Stimulated activated CD4-positive, alpha-beta T cell treated with anti-CD3 and anti-CD28 coated beads, Interleukin-2, amount 100 ng/mL, for 48 hours (primary cell): ENCODE measurements at places on chromosomes 6 and 20.

GRCh38 chr6:50185006-50185405 is 135.3 kb upstream of the DEFB112 start:
- DNase-seq = no peak

DNA sequence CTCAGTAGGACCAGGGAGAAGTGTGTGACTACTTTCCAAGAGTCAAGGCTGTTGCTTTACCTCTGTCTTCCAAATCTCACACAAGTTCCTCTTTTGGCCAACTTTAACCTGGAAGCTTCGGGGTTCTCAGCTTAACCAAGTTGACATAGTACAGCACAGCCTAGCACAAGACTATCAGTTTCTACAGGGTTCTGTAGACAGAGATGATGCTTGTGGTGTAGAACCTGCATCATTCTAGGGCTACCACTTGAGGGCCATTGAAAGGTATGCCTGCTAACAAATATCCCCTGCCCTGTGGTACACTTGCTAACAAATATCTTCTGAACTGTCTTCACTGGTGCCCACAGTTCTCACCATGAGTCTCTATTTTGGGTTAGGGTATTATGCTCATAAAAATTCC is 62.0 kb upstream of the MAP3K7 start:
- DNase-seq = no peak

DNA sequence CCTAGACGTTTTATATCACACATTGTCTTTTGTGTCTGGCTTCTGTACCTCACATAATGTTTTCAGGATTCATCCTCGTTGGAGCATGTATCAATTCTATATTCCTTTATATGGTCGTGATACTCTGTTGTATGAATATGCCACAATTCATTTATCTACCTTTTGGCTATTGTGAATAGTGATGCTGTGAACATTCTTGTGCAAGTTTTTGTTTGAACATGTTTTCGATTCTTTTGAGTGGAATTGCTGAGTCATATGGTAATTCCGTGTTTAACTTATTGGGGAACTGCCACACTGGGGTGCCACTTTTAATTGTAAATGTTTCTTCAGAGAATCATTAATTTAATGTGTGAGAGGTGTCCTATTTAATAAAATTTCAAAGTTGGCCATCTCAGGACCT is 101.2 kb downstream of the SLC35B3 start:
- DNase-seq = no peak

DNA sequence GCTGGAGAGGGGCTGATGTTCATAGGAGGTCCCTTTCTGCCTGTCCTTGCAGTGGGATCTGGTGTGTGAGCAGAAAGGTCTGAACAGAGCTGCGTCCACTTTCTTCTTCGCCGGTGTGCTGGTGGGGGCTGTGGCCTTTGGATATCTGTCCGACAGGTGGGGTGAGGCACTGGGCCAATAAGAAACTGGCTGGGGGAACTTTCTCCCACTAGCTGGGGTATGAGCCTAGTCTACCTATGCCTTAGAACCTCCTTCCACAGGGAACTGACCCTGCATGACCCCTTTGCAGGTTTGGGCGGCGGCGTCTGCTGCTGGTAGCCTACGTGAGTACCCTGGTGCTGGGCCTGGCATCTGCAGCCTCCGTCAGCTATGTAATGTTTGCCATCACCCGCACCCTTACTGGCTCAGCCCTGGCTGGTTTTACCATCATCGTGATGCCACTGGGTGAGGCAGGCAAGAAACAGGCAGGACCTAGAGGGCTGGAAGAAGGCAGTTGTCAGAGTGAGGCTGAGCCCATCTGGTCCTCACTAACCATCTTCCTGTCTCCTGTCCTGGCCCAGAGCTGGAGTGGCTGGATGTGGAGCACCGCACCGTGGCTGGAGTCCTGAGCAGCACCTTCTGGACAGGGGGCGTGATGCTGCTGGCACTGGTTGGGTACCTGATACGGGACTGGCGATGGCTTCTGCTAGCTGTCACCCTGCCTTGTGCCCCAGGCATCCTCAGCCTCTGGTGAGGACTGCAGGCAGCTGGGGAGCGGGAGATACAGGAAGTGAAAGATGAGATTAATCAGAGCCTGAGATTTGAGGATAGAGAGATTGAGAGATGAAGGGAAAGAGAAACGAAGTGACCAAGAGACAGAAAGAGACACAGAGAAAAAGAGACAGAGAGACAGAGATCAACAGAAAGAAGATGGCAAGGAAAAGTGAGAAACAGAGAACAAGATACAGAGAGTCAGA is 1.6 kb downstream of the SLC22A7 start:
- DNase-seq = no peak

GRCh38 chr6:54602591-54602990 is 244.0 kb upstream of the FAM83B start:
- no peak for DNase-seq

- no peak for DNase-seq
Measured at GRCh38 chr6:52588087-52588709, 11.3 kb upstream of the TRAM2 start.

DNA sequence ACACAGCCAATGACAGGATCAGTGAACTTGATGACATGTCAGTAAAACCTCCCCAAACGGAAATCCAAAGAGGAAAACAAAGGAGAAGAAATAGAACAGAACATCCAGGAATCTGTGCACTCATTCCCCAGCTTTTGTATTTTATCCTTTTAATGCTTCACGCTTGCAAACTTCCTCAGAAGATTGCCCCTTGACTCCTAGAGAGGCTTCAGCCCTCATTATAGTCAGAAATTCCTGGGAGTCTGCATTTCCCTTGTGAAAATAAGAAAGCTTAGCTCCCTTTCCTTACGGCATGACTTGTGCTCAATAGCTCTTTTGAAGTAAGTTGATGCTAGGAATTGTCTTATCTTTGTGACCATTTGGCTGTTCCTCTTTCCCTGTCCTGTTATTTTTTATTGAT is 313.6 kb upstream of the OPRM1 start:
- no peak for DNase-seq

GRCh38 chr6:81697559-81697958 is 54.9 kb downstream of the TENT5A start:
- DNase-seq = no peak

DNA sequence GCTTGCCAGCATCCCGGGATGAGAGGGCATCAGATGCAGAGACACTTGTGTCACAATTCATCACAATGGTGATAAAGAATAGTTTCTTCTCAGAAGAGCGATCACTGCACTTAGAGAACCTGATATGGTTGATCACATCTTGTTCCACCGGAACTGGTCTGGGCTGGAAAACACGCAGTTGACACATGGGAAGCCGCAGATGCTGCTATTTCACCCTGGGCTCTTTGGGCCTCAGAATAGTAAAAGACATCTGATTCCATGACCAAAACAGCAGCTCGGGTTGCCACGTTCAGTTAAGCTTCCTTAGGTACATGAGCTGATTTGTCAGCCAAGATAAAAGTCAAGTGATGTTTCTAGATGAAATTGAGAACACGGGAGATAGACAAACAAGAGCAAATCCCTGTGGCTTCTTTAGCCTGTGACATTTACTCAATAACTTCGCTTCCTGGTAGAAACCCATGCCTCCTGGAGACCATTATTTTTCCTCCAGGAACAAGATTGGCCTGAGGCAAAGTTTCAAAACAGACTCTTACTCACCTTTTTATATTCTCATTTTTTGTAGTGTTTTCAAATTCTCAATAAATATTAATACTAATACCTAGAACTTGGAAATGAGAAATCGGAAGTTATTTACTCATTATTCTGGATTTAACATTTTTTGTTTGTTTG is 59.4 kb downstream of the TRMT6 start:
- DNase-seq = no peak

DNA sequence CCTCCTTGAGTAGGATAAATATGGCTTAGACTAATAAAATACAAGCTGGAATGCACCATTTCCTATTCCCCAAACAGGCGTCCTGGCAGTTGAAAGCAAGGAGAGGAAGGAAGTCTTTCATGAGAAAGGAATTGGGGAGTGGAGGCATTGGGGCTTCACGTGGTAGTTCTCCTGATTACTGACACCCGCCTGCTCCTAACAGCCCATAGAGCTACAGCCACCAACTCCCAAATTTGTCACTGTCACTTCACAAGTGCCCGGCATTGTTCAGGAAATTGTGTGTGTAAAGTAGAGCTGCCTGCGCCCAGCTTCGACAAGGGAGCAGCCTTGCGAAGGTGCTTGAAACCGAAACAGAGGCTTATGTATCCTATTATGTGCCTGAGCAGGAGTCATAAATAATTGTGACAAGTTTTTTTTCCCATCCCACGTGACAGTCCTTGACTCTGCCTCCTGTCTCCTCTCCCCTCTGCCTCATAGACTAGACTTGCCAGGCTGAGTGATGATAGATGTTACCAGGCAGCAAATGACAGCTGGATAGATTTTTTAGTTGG is 301.7 kb upstream of the ZFP64 start:
- DNase-seq = peak; percentile 5

DNA sequence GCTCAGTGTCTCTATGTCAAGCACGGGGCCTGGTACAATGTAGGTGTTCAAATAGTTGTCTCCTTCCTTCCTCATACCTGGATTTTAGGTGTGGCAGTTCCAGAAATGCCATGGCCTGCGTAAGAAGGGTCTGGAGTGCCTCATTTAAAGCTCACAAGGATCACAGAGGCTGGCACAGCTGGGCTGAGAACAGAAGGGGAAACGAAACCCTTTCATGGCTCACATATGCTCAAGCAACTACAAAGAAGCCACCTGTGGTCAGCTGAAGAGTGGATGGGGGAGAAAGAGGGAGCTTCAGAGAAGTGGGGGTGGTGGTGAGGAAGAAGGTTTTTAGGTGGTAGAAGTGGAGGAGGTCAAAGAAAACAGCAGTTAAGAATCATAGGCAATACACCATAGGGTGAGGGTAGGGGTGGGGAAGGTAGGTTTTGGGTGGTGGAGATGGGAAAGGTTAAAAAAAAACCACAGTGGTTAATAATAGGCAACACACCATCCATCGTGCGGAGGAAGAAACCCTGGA is 17.0 kb upstream of the TOP1 start:
- no peak for DNase-seq

DNA sequence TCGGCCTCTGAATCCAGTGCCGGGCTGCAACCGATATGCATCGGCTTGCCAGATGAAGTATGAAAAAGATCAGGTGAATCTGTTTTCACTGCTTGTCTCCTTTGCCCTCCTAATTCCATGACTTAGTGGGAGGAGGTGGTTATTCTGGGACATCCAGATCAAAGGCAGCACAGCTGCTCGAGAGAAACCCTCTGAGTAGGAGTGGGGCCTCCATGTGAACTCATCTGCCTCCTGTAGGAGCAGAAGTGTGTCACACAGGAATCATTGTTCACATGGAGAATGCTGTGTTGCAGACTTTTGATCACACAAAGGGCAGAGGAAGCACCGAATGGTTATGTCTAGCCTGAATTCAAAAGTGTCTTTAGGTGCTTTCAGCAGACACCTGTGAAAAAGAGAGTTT is 73.1 kb upstream of the SLC22A1 start:
- DNase-seq = no peak

- DNase-seq = no peak
Measured at GRCh38 chr6:30483677-30484279, 5.5 kb upstream of the HLA-E start.

GRCh38 chr20:44215125-44215524 is 4.6 kb upstream of the OSER1 start:
- DNase-seq = peak; percentile 58

GRCh38 chr6:122068291-122068769 is 331.1 kb upstream of the HSF2 start:
- DNase-seq = no peak

- no peak for DNase-seq
Measured at GRCh38 chr6:146871611-146872425, 273.0 kb downstream of the ADGB start.

DNA sequence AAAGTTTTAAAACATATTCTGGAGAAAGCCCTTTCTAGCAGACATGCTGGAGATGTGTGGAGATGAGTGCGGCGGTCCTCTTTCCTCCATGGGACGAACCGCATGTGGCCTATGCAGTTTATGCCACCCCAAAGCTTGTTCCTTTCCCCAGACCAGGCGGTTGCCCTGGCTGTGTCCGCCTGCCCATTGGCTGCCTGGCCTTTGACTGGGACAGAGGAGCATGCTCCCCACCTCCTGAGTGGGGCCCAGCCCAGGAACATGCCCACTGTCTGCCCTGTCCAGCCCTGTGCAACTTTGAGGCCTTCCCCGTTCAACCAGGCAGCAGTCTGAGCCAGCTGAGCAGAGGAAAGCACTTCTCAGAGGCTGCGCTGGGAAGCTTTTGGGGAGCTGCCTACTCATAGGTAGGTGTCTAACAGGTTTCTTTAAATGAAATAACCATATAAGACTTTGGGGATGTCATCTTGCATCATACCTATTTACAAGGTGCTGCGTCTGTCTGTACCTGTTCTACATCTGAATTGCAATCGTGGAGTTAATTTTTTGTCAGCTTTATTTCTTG is 20.6 kb downstream of the FOXC1 start:
- no peak for DNase-seq

DNA sequence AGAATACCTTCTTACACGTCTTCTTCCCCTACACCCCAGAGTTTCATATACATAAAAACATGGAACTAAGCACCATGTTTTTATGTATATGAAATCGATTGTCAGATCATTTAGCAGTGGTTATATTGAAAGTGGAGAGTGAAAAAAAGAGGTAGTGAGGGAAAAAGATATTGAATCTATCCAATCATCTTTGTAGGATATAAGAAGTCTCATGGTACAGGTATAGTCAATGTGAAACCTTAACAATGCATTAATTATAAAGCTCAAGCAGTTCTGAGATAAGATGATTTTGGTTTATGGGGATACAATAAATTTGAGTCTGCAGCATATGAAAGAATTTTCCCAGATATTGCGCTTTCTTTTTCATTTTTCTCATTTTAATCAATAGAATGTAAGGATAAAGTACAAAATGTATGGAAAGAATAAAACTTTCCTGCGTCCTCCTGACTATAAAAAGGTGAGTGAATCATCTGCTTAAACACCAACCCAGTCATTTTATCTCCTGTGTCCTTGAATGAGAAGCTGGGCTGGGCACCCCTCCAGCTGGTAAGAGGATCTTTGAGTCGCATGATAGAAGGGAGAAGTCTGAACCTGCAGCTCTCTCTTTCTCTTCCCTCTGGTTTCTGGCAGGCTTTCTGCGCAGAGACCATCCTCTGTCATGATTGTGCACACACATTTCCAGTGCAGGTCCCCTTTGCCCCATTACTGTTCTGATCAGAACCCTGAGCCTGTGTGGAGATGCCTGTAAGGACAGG is 28.1 kb upstream of the AKIRIN2 start:
- no peak for DNase-seq

GRCh38 chr6:37507690-37508421 is 8.2 kb upstream of the CCDC167 start:
- DNase-seq = no peak

- peak; percentile 63 for DNase-seq
Measured at GRCh38 chr20:31569163-31570020, 35.7 kb upstream of the ID1 start.

DNA sequence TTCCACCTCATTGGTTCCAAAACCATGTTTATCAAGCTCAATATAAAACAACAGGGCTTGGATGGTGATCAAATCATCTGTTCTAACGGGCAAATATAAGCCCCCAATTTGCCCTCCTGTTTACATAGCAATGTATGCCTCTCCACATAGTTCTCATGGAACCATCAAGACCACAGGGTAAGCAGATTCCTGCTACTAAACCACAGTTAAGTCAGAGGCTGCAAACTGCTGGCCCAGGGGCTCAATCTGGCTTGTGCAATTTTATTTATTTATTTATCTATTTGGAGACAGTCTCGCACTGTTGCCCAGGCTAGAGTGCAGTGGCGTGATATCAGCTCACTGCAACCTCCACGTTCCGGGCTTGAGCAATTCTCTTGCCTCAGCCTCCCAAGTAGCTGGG is 18.9 kb upstream of the MTHFD1L start:
- DNase-seq = no peak

- DNase-seq = no peak
Measured at GRCh38 chr20:24079661-24080412, 91.3 kb upstream of the GGTLC1 start.
